Cardiac septum (tissue), 1 donor: ENCODE measurements at places on chromosomes 11 and 22. TPM values are rescaled to one million over a fixed set of nuclear protein-coding genes. Genes with fewer than 3 reads are reported as not detected.

Gene ANO1
- total RNA-seq: 18.4 TPM

Gene ZW10
- total RNA-seq: 8.0 TPM

Gene CST6
- 1.5 TPM for total RNA-seq

Gene ZNF215
- 0.24 TPM for total RNA-seq

Gene GALNT18
- total RNA-seq: 23.2 TPM

Gene LDHA
- 329 TPM for total RNA-seq

Gene FBXO7
- 44.8 TPM for total RNA-seq

Gene SESN3
- total RNA-seq: 10.6 TPM

Gene OR51E2
- total RNA-seq: not detected

Gene OR56A1
- not detected for total RNA-seq

Gene DLG2
- total RNA-seq: 9.9 TPM

Gene E2F8
- 4.5 TPM for total RNA-seq

Gene MS4A4A
- 8.8 TPM for total RNA-seq
